ENCODE measurements at places on chromosomes 7 and 10. TPM values are rescaled to one million over a fixed set of nuclear protein-coding genes. Genes with fewer than 3 reads are reported as not detected.
A peak's percentile ranks its signal among the peaks of the same experiment; 100 is the strongest.

DNA sequence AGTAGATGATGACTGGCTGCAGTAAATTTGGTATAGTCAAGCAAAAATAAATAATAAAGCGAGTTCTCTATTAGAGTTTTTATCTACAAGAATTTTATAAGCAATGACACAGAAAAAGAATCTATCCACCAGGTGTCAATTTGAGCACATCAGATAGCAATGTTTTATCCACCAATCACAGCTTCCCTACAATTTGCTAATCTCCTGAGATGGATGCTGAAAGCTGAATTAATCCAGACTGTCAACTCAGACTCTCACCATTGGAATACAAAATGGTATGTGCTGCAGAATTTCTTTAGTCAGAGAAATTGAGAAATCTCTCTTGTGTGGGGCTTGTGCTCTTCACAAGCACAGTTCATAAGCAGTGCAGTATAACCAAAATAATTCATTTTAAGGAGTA, 888.9 kb upstream of the GHITM start:
- no peaks in the 10 kb centered on the region for H3K4me1 ChIP-seq
- H3K4me3 ChIP-seq, result no peak overlapping the region
- no peak overlapping the region for H3K27ac ChIP-seq
- no peaks in the 10 kb centered on the region for H3K27me3 ChIP-seq
- no peak for DNase-seq
- H3K36me3 ChIP-seq, result no peaks in the 10 kb centered on the region

GRCh38 chr10:120462018-120462682, 5.1 kb downstream of the PLPP4 start:
- H3K27ac ChIP-seq, result no peak overlapping the region
- no peak for DNase-seq
- no peaks in the 10 kb centered on the region for H3K4me1 ChIP-seq
- no peak overlapping the region for H3K4me3 ChIP-seq
- no peaks in the 10 kb centered on the region for H3K36me3 ChIP-seq
- no peaks in the 10 kb centered on the region for H3K27me3 ChIP-seq

- peaks cover 6% of the 10 kb centered on the region for H3K36me3 ChIP-seq
- H3K4me3 ChIP-seq, result no peak overlapping the region
- no peak overlapping the region for H3K27ac ChIP-seq
- H3K27me3 ChIP-seq, result no peaks in the 10 kb centered on the region
- no peak for DNase-seq
Observed at GRCh38 chr10:63253040-63253439, 119.9 kb downstream of the NRBF2 start.

- H3K4me1 ChIP-seq, result no peaks in the 10 kb centered on the region
- H3K36me3 ChIP-seq, result no peaks in the 10 kb centered on the region
- no peaks in the 10 kb centered on the region for H3K27me3 ChIP-seq
- H3K27ac ChIP-seq, result no peak overlapping the region
Observed at GRCh38 chr7:54823776-54824175, 64.8 kb upstream of the SEC61G start.

DNA sequence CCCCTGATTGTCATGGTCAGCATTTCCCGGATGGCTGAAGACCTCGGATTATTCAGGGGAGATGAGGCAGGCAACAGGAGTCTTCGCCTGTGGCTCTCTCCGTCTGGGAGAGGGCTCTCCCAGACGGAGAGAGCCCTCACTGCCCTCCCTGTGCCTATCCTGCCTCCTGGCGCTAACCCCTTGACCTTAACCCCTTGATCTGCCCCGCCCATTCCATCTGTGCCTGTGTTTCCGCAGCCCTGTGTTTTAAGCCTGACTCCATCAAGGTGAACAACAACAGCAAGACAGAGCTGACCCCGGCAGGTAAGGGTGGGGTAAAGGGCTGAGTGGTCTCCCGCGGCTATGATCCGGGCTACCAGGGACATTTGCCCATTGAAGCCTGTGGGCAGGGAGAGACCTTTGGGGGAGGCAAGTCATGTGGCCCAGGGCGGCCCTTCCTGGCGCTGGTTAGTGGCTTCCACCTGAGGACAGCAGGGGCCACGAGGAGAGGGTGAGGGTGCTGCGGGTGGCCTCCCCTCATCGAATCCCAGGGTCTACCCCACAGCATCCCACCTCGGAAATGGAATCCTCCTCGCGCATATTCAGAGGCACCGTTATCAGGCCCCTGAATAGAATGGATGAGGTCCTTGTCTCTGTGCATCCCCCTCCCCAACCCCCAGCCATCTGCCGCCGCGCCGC, 4.2 kb upstream of the MUC12 start:
- peak overlapping the region; percentile 85 for H3K27ac ChIP-seq
- H3K4me1 ChIP-seq, result peaks cover 3% of the 10 kb centered on the region
- H3K4me3 ChIP-seq, result no peak overlapping the region
- H3K36me3 ChIP-seq, result peaks cover 24% of the 10 kb centered on the region
- no peak for DNase-seq

DNA sequence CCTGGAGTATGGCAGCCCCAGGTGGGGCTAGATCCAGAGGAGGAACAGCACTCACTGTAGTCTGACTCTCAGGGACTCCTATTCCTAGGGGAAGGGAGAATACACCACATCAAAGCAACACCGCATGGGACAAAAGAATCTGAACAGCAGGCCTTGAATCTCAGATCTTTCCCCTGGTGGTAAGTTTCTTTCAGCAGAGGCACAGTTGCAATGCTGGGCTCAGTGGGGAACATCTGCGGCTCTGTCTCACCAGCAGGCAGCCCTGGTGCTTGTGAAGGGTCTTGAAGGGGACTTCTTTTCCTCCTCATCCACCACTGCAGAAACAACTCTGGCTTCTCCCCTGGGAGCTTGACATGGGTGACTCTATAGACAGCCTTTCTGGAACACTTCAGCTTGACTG, 111.2 kb upstream of the ARHGAP21 start:
- no peaks in the 10 kb centered on the region for H3K4me1 ChIP-seq
- no peaks in the 10 kb centered on the region for H3K27me3 ChIP-seq
- H3K27ac ChIP-seq, result no peak overlapping the region
- no peak for DNase-seq
- H3K36me3 ChIP-seq, result no peaks in the 10 kb centered on the region
- no peak overlapping the region for H3K4me3 ChIP-seq

DNA sequence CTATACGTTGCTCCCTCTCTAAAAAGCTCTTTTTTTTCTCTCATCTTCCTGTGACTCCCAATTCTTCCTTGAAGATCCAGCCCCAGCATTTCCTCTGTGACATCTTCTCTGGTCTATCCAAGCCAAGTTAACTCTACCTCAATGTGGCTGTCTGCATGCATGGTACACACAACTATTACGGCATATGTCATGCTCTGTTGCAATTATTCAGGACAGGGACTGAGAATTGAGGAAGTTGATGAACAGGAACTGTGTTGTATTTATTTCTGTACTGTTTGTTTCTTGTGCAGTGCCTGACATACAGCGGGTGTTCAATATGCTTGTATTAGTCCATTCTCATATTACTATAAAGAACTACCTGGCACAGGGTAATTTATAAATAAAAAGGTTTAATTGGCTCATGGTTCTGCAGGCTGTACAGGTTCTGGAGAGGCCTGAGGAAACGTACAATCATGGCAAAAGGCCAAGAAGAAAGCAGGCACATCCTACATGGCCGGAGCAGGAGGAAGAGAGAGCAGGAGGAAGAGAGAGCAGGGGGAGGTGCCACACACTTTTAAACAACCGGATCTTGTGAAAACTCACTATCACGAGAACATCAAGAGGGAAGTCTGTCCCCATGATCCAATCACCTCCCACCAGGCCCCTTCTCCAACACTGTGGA, 6.3 kb downstream of the TRPV5 start:
- H3K27me3 ChIP-seq, result no peaks in the 10 kb centered on the region
- DNase-seq, result no peak
- H3K4me1 ChIP-seq, result no peaks in the 10 kb centered on the region
- H3K36me3 ChIP-seq, result no peaks in the 10 kb centered on the region
- H3K27ac ChIP-seq, result no peak overlapping the region

Gene TPK1
- 22.7 TPM for total RNA-seq

Gene TNRC18
- total RNA-seq, result 325 TPM

Gene CABCOCO1
- not detected for total RNA-seq
